ENCODE measurements at places on chromosomes 2 and 18.

GRCh38 chr2:51528156-51528555, 496.2 kb upstream of the NRXN1 start:
- DNase-seq: no peak

- no peak for DNase-seq
Measured at GRCh38 chr2:233840520-233840919, 13.8 kb downstream of the HJURP start.

DNA sequence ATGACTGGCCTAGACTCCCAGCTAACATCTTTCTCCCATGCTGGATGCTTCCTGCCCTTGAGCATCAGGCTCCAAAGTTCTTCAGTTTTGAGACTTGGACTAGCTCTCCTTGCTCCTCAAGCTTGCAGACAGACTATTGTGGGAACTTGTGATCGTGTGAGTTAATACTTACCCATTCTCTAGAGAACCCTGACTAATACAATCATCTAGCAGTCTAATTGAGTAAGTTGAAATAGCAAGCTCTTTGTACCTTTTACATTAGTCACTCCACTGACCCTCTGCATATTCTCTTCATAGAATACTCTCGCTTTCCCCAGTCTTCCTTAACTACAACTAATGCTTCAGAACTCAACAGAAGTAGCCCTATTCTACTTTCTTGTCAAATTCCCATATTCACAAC, 434.6 kb upstream of the NXPH2 start:
- DNase-seq: no peak

DNA sequence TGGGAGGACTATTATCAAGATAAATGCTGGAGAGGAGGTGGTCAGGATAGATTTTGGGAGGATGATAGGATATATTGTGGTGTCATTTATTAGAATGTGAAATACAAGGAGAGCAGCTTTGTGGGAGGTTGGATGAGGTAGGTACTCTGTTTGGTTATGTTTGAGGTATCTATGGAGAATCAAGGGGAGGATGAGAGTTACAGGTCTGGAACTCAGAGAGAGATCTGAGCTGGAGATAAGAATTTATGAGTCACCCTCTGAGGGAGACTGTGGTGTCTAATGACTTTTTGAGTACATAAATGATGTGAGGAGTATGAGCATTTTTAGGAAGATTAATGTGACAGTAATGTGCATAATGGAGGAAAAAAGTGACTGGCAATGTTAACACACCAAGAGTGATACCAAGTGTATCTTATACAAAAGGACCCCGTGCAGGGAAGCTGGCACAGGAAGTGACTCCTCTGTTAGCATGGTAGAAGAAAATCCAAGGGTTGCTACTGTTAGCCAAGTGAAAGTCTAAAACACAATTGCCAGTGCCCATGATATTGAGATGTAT, 48.2 kb downstream of the CRIM1 start:
- DNase-seq: no peak

GRCh38 chr2:195610717-195611116, 46.3 kb upstream of the SLC39A10 start:
- no peak for DNase-seq

DNA sequence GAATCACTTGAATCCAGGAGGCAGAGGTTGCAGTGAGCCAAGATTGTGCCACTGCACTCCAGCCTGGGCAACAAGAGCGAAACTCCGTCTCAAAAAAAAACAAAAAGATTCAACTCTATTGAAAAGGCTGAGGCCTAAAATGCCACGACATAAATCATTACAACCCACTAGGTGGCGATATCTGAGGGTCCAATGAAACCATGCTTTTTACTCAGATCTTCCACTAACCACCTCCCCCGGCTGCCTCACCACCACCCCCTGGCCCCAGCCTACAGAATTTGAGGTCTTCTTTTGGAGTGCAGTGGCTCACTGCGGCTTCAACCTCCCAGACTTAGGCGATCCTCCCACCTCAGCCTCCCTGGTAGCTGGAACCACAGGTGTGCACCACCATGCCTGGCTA, 57.5 kb downstream of the AP1S3 start:
- DNase-seq: peak; percentile 71

GRCh38 chr2:238920601-238921001, 72.7 kb downstream of the TWIST2 start:
- no peak for DNase-seq

GRCh38 chr2:85935746-85936208, 47.0 kb upstream of the ST3GAL5 start:
- DNase-seq: no peak

GRCh38 chr2:134190062-134190806, 63.6 kb upstream of the MGAT5 start:
- DNase-seq: no peak
